T-cell (primary cell): ENCODE measurements at places on chromosomes 5 and 9. TPM values are rescaled to one million over a fixed set of nuclear protein-coding genes. Genes with fewer than 3 reads are reported as not detected.

- DNase-seq, result no peak
- no peak overlapping the region for H3K27ac ChIP-seq
- no peak overlapping the region for H3K4me3 ChIP-seq
- no peaks in the 10 kb centered on the region for H3K36me3 ChIP-seq
- peaks cover 27% of the 10 kb centered on the region for H3K4me1 ChIP-seq
Observed at GRCh38 chr9:136576269-136576626, 30.4 kb upstream of the NOTCH1 start.

GRCh38 chr5:98796197-98796972, 22.9 kb downstream of the RGMB start:
- no peaks in the 10 kb centered on the region for H3K27me3 ChIP-seq
- no peak overlapping the region for H3K4me3 ChIP-seq
- no peaks in the 10 kb centered on the region for H3K4me1 ChIP-seq
- no peak overlapping the region for H3K27ac ChIP-seq
- DNase-seq, result peak; percentile 40

The FAM81B gene
- not detected for total RNA-seq

DNA sequence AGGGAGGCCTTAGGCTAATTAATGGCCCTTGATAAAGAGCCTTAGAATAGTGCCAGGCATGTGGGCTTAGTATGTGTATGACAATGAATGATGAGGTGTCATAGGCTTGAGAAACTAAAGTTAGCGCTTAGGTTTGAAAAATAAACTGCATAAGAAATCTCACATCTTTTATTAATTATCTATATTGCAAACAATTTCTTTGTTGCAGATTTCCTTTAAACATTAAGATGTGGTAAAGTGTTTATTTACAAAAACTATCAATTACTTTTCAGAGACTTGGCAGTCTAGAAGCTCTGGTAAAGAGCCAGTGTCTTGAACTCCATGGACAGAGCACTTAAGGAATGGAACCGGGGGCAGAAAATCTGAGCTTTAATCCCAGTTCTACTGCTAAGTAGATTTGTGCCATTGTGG, 23.1 kb downstream of the MAP1B start:
- no peaks in the 10 kb centered on the region for H3K4me1 ChIP-seq
- no peaks in the 10 kb centered on the region for H3K36me3 ChIP-seq
- H3K4me3 ChIP-seq, result no peak overlapping the region

DNA sequence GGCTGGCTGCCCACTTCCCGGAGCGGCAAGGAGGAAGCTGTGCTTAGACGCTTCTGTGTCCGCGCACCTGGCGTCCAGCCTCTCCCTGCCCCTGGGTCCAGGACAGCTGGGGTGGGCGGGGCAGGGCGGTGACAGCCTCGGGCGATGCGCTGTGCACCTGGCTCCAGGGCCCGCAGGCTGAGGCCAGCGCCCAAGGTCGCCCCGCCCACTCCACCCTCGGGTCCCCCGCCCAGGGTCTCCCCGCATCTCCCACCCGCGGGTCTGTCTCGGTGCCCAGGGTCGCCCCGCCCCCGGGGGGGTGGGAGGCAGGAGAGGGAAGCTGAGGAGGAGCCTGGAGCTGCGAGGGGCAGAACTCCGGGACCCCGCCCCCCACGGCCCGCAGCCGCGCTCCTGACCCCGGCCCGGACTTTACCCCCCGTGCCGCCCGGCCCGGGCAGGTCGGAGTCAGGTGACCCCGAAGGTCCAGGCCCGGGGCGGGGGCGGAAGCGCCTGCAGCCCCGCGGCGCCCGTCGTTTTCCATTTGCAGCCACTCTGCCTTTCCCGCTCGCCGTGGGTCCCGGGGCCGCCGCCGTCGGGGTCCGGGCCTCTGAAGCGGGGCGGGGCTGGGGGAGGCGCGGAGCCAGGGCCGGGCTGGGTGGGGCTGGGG, at the start of gene ENTPD8:
Gene ENTPD8, minus strand, starts transcription at position 69 of the 646 bp plus-strand sequence. CDS start 3,072 bp downstream, outside the sequence.
- peaks cover 56% of the 10 kb centered on the region for H3K27me3 ChIP-seq
- DNase-seq, result no peak
- no peaks in the 10 kb centered on the region for H3K36me3 ChIP-seq
- no peak within 1 kb of the TSS for H3K27ac ChIP-seq

The LYRM7 gene
- 14.6 TPM for total RNA-seq

- H3K27me3 ChIP-seq, result no peaks in the 10 kb centered on the region
- no peak overlapping the region for H3K27ac ChIP-seq
- peaks cover 57% of the 10 kb centered on the region for H3K4me1 ChIP-seq
- no peaks in the 10 kb centered on the region for H3K36me3 ChIP-seq
- no peak for DNase-seq
- peak overlapping the region; percentile 75 for H3K4me3 ChIP-seq
Observed at GRCh38 chr5:178113841-178114324, 551 bp downstream of the N4BP3 start.

- H3K27me3 ChIP-seq, result no peaks in the 10 kb centered on the region
- H3K4me1 ChIP-seq, result no peaks in the 10 kb centered on the region
- no peak overlapping the region for H3K4me3 ChIP-seq
- H3K36me3 ChIP-seq, result no peaks in the 10 kb centered on the region
- DNase-seq, result no peak
- H3K27ac ChIP-seq, result no peak overlapping the region
Observed at GRCh38 chr5:36403632-36404311, 102.1 kb upstream of the RANBP3L start.

DNA sequence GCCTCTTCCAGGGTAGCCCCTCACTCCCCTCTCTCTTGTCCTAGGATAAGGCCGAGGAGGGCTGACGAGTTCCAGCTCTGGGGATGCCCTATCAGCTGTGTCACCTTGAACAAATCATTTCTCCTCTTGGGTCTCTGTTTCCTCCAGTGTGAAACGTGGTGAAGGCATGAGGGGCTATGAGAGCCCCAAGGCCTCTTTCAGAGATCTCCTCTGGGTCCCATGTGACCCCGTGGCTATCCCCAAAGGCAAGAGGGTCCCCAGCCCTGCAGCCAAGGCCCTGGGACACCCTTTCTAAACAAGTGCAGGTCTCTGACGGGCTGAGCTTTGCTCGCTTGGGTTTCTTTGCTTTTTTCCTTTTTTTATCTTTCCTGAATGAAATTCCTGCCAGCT, 25.5 kb upstream of the SPTLC1 start:
- peaks cover 23% of the 10 kb centered on the region for H3K4me1 ChIP-seq
- H3K36me3 ChIP-seq, result no peaks in the 10 kb centered on the region
- DNase-seq, result no peak

GRCh38 chr5:33808699-33809098, 83.1 kb downstream of the ADAMTS12 start:
- H3K27me3 ChIP-seq, result peaks cover 2% of the 10 kb centered on the region
- no peak overlapping the region for H3K4me3 ChIP-seq
- DNase-seq, result no peak
- H3K36me3 ChIP-seq, result no peaks in the 10 kb centered on the region

GRCh38 chr9:16386007-16386826, 484.3 kb downstream of the BNC2 start:
- H3K4me3 ChIP-seq, result no peak overlapping the region
- no peak overlapping the region for H3K27ac ChIP-seq
- no peak for DNase-seq
- H3K4me1 ChIP-seq, result no peaks in the 10 kb centered on the region
- H3K27me3 ChIP-seq, result no peaks in the 10 kb centered on the region

The GCNT1 gene
- 3.9 TPM for total RNA-seq

The GPR150 gene
- total RNA-seq, result 1.6 TPM

- no peak within 1 kb of the TSS for H3K27ac ChIP-seq
- H3K4me3 ChIP-seq, result no peak within 1 kb of the TSS
- DNase-seq, result no peak
- H3K27me3 ChIP-seq, result no peaks in the 10 kb centered on the region
- no peaks in the 10 kb centered on the region for H3K36me3 ChIP-seq
Observed at GRCh38 chr9:100577776-100578448, at the start of gene CAVIN4. Gene CAVIN4 (plus strand): TSS chr9:100578079. CDS start chr9:100578144, 65 bp downstream.
